ENCODE measurements at places on chromosomes 4 and X.

- DNase-seq, result no peak
Measured at GRCh38 chrX:36908801-36909675, 99.1 kb upstream of the FAM47C start.

DNA sequence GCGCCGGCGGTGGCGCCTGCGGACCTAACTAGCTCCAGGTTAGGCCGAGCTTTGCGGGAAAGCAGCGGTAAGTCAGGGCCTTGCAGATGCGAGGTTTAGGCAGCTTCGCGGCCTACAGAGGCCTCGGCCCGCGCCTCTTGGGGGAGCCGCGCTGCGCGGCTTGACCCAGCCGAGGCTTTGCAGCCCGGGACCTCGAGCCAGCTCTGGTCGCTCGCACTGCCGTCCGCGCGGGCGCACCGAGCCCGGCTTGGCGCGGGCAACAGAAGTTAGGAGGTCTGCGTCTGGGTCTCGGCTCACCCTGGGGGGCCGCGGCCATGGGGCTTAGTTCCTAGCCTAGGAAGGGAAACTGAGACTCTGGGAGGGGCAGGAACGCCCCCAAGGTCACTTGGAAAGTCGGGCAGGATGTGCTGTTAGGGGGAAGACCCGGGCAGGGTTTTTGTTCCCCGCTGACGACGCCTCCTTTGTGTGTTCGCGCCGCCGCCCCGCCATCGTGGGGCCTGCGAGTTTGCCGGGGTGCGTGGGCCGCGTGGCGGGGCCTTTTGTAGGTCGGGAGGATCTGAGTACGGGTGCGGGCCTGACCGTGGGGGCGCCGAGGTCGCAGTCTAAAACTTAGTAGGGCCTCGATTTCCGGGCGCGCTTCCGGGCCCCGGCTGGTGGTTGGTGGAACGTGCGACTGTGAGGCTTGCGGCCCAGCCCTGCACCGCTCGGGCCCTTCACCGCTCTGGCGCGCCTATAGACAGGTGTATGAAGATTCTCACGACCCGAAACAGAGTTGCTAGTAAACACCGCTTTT lies 482 bp downstream of the RNF4 start:
- DNase-seq, result peak; percentile 44

- DNase-seq, result no peak
Measured at GRCh38 chrX:37816766-37817165, 30.6 kb downstream of the DYNLT3 start.

- no peak for DNase-seq
Measured at GRCh38 chrX:40755291-40756249, 20.2 kb upstream of the MED14 start.

GRCh38 chr4:7753931-7754465 lies 185.7 kb downstream of the AFAP1 start:
- no peak for DNase-seq

- no peak for DNase-seq
Measured at GRCh38 chr4:52912608-52913007, 50.5 kb downstream of the RASL11B start.

DNA sequence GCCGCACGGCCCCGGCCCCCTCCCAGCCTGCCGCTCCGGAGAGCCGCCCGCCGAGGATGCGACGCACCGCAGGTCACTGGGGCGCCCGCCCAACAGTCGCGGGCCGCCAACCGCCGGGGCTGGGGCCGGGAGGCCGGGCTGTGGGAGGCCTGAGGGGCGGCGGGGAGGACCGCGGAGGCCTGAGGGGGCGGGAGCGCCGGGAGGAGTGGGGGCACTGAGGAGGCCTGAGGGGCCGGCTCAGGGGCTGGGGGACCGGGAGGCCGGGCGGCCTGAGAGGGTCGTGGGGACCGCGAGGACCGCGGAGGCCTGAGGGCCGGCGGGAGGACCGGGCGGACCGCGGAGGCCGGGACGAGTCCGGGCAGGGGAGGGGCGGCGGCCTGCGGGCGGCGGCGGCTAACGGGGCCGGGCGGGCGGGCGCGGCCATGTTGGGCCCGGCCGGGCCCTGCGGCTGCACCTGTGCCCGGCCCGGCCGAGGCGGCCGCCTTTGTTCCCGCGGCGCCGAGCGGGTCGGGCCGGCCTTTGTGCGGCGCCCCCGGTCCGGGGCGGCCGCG lies 353 bp downstream of the NSD2 start:
- peak; percentile 88 for DNase-seq

Data from kidney (tissue), 22 donors.